ENCODE measurements at places on chromosomes 2 and 18. TPM values are rescaled to one million over a fixed set of nuclear protein-coding genes. Genes with fewer than 3 reads are reported as not detected.

COL4A4 gene
- total RNA-seq = 1.1 TPM

TNFAIP6 gene
- total RNA-seq = 4.1 TPM

DNA sequence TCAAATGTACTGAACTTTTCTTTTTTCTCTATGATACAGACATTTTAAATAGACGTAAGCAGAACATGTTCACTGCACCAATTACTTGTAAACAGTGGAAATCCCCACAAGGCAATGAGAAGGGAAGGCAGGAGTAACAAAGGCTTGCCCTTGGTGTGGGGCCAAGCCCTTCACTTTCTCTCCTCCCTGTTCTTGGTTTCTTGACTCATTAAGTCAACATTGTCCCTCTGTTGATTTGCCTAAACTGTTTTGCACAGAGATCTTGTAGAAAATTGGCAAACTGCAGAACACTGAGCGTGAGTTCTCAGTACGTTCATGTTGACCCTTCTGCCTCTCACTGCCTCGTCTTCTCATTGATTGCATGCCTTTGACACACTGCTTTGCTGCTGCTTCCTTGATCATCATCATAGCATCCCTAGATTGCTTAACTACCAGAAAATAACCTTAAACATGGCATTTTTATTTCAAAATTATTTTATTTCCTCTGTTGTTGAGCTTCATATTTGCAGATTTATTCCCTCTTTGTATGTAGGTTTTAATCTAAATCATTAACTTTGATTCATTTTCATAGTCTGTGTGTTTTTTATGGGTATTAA lies 257.7 kb downstream of the PTGR3 start:
- no peaks in the 10 kb centered on the region for H3K27me3 ChIP-seq
- H3K36me3 ChIP-seq = no peaks in the 10 kb centered on the region
- no peak for DNase-seq
- no peak overlapping the region for H3K4me3 ChIP-seq

DNA sequence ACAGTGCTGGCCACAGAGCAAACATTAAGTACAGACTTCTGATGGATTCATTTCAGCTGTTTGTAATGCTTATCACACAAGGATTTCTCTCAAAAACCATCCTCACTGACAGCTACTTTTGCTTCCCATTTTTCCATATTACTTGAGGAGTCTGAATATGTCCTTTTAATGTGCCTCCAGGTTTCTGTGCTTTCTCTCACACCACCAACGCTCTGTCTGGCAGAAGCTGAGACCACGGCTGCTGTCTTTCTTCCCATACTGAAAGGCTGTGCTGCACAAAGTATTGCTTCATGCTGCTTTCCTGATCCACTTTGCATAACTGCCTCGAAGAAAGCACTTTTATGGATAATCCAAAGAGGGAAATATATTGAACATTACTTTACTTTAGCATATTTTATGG lies 312.1 kb upstream of the ZEB2 start:
- DNase-seq = no peak
- no peaks in the 10 kb centered on the region for H3K27me3 ChIP-seq
- H3K4me1 ChIP-seq = no peaks in the 10 kb centered on the region
- H3K27ac ChIP-seq = no peak overlapping the region
- H3K4me3 ChIP-seq = no peak overlapping the region

IL1A gene
- total RNA-seq = not detected

- H3K4me3 ChIP-seq = peak overlapping the region; percentile 82
- DNase-seq = peak; percentile 71
- peak overlapping the region; percentile 85 for H3K27ac ChIP-seq
- H3K4me1 ChIP-seq = peaks cover 62% of the 10 kb centered on the region
Measured at GRCh38 chr2:169828141-169828811, 1.0 kb downstream of the UBR3 start.
